Midbrain (tissue), 1 donor: ENCODE measurements at places on chromosomes 4 and X.

DNA sequence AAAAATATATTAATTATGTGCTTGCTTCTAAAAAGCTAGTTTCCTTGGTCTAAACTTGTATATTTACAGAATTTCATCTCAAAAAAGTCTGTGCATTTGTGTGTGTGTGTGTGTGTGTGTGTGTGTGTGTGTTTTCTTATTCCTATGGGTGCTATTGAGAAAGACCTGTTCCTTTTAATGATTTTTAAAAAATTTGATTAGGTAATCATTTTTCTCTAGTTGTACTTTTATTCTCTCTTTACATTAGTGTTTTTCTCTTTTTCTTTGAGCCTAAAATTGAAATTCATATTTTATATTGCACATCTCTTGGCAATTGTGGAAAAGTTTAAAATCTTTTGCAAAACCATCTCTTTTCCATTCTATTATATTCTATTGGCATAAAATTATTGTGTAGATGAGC, 690.4 kb upstream of the NDST4 start:
- no peak for DNase-seq

DNA sequence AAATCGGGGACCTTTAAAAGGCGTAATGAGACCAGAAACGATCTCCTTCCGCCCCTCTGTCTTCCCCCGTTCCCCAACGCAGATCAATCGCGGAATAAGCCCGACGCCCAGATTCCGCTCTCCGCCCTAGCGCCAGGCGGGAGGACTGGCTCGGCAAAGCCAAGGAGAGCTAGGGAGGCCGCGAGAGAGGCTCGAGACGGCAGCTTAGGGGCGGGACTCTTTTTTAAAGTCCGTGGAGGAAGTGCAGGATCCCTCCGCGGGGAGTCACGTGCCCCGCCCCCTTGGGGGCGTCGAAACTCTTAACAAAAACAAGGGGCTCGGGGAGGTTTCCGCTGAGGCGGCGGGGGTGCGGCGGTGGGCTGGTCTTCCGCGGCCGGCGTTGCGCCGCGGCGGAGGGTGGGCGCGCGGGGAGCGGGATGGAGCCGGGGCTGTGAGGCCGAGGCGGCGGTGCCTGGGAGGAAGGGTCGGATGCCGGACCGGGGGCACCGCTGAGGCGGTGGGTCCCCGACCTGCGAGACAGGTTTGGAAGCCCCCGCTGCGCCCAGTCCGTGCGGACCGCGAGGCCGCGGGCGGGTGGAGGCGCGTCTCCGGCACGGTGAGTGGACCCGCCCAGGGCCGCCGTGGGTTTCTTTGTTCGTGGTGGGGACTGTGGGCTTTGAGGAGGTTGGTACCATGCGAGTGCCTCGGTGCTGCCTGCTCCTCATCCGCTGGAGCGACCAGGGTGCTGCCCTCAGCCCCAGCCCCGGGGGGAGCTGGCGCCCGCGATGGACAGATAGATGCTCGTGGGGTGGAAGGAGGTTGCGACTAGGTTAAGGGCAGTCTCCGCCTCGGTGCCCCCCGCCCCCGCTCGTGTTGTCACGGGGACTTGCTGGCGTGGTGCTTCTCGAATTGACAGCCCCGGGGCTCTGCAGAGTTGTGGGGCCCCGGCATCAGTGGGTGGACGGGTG, at the start of gene CCNG2:
CCNG2 (plus strand) TSS at position 296 of the 947 bp plus-strand sequence. CDS start 1,326 bp downstream, outside the sequence.
- DNase-seq, result peak; percentile 91

- no peak for DNase-seq
These were observed 23.1 kb downstream of the SETD7 start for GRCh38 chr4:139532947-139533346.

DNA sequence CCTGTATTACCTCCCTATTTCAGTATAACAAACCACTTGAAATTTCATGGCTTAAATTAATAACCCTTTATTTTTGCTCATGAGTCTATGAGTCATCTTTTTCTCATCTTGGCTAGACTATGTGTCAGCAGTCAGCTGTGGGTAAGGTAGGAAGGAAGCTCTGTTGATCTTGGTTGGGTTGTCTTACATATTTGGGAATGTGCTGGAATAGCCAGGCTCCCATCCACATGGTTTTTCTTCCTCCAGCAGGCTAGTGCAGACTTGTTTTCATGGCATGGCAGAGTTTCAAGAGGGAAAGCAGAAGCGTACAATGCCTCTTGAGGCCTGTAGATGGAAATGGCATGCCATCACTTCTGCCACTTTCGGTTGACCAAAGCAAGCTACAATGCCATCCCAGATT, 89.7 kb downstream of the LINC00632 start:
- no peak for DNase-seq

- no peak for DNase-seq
These were observed 182.0 kb downstream of the TENT5D start for GRCh38 chrX:80602036-80602860.

- DNase-seq, result no peak
These were observed 1250.7 kb downstream of the RAPGEF2 start for GRCh38 chr4:160353548-160353947.

DNA sequence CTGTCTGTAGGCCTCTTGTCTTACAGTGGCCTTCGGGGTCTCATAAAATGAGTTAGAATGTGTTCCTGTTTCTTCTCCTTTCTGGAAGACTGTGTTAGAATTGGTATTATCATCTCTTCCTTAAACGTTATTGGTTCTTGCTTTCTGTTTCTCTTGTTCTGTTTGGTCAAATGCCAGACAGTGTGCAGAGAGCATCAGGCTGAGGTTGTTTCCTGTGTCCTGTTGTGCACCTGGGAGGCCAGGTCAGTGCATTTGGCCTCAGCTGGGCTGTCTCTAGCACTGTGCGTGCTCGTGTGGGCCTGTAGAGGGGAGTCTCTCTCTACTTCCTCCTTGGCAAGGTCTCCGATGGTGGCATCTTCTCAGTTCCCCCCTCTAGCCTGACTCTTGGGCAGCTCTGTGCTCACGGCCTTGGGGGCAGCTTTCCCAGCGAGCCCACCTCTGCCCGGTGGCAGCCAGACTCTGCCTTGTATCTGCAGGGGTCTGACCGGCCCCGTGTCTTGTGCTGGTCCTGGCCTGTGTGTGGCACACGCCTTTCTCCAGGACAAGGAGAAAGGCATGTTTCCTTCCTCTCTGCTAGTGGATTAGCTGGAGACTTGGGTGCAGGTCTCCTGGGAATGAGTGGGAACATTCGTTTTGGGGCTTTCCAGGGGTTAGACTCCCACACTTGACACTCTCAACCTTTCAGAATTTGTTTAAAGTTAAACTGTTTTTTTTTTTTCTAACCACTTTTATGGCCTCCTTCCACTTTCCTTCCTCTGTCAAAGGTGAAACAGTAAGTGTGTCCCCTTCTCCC, 62.3 kb downstream of the FAM193A start:
- peak; percentile 7 for DNase-seq

DNA sequence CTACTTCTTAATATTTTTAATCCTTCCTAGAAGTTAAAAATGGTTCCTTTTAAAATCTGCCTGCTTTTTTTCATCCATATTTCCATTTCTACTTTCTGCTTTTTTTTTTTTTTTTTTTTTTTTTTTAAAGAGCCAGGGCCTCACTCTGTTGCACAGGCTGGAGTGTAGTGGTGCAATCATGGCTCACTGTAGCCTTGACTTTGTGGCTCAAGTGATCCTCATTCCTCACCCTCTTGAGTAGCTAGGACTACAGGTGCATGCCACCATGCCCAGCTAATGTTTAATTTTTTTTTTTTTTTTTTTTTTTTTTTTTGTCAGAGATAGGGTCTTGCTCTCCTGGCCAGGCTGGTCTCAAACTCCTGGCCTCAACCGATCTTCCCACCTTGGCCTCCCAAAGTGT, 39.7 kb downstream of the MND1 start:
- no peak for DNase-seq

DNA sequence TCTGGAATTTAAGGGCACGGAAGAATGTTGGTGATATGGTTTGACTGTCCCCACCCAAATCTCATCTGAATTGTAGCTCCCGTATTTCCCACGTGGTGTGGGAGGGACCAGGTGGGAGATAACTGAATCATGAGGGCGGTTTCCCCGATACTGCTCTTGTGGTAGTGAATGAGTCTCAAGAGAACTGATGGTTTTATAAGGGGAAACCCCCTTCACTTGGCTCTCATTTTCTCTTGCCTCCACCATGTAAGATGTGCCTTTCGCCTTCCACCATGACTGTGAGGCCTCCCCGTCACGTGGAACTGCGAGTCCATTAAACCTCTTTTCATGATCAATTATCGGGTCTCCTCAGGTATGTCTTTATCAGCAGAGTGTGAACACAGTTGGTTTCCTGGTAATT, 25.6 kb upstream of the DHRSX start:
- DNase-seq, result no peak

GRCh38 chrX:105753411-105753810, 68.9 kb upstream of the NRK start:
- no peak for DNase-seq

DNA sequence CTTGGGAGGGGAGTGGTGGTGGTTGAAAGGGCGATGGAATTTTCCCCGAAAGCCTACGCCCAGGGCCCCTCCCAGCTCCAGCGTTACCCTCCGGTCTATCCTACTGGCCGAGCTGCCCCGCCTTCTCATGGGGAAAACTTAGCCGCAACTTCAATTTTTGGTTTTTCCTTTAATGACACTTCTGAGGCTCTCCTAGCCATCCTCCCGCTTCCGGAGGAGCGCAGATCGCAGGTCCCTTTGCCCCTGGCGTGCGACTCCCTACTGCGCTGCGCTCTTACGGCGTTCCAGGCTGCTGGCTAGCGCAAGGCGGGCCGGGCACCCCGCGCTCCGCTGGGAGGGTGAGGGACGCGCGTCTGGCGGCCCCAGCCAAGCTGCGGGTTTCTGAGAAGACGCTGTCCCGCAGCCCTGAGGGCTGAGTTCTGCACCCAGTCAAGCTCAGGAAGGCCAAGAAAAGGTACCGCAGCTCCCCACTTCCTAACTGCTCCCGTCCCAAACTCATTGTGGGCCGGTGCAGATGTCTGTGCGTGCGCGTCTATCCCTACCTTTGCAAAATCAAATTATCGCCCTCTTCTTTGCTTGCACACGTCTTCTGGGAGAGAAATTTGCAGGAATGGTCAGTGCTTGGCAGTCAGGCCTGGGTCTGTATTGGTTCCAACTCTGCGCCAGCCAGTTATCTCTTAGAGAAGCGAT, 533 bp downstream of the IL15 start:
- no peak for DNase-seq

GRCh38 chr4:137309424-137309823, 222.9 kb downstream of the PCDH18 start:
- DNase-seq, result no peak

- DNase-seq, result no peak
These were observed 62.6 kb downstream of the FAM114A1 start for GRCh38 chr4:38930204-38930603.

DNA sequence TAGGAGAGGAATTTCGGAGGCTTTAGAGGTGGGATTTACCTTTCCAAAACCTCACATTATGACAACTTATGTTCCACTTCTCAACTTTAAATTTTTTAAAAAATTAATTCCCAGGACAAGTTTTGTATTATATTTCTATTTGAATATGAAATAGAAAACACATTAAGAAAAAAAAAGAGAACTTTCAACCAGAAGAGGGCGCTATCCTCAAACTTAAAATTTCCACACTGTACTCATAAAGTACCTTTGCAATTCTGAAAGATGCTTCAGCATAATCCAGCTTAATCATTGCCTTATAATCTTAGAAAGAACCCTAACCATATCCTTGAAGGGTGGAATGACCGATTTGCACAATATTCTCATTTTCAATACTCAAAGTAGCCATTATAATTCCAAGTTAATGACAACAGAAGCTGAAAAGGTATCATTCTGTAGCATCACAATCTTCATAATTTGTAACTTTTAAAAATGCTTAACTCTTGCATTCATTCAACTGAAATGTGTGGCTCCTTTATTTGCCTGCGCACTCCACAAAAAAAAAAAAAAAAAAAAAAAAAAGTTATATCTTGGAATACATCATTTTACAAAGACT, 158.0 kb downstream of the KCNIP4 start:
- peak; percentile 40 for DNase-seq

- DNase-seq, result no peak
These were observed 57.8 kb upstream of the PLAC1 start for GRCh38 chrX:134715930-134716619.

DNA sequence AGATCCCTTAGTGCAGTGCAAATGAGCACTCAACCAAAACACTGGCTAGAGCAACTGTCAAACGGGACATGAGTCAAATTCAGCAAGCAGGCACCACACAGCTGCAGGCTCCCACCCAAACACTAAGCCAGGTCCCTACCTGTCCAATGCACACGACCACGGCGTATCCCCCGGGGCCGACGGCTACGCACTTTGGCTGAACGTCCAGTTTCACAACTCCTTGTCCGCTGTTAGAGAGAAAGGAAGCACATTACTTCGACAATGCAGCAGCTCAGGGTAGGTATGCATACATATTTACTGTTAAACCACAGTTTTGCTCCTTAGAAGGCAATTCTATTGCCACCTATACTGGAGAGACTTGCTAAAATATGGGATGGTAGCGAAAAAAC, 35.4 kb downstream of the WDR1 start:
- no peak for DNase-seq

GRCh38 chr4:69078852-69079251, 17.4 kb upstream of the UGT2B7 start:
- no peak for DNase-seq

- no peak for DNase-seq
These were observed 528.6 kb downstream of the ANKRD50 start for GRCh38 chr4:124183926-124184325.

DNA sequence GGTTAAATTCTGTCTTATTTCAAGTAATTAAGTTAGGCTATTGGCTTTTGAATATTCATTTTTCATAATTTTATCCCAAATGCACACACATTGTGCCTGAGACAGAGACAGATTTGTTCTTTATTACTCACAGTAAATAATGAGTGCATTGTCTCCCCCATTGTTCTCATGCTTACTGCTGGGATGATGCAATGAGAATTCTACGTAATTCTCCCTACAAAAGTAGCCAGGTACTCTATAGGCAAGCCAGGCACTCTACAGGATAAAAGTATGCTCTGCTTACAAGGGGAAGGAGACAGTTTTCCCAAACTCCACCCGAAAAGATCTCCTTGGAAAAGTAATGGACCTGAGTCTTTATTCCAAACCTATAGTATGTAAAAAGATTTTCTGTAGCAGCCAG, 1890.7 kb upstream of the PCDH10 start:
- DNase-seq, result peak; percentile 55

DNA sequence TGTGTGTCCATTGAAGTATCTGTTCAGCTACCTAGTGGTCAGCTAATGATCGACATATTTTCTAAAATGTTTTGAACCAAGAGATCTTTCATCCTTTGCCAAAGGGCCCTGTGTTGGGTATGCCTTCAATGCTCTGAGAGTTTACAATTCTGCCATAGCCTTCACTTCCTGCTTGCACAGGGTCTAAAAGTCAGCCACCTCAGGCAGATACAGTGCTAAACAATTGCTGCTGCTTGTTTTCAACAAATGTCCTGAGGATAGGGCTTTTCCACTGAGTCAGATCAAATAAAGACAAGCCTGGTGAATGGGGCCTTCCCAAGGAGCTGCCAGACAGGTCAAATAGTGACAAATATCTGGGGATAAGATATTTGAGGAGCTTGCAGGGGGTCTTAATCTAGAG, 16.7 kb downstream of the AMMECR1 start:
- DNase-seq, result no peak

DNA sequence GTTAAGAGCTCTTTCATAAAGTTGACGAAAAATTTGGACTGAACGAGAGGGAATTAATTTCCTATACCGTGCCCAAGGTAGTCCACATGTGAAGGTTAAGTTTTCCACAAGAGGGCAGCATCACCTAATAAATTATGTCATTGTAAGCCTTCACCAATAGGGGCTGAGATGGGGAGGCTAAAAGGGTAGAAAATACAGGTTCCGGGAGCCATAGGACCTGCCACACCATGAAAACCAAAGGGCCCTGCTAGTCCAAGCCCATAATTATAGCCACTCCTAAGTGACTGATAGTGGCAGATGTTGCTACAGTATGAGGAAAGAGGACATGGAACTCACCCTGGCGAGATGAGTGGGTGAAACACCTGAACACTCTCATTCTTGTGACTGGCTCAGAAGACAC, 122.2 kb downstream of the SHROOM4 start:
- DNase-seq, result peak; percentile 56

GRCh38 chr4:146638786-146639505, at the start of gene POU4F2:
POU4F2 (plus strand) TSS chr4:146638893; CDS start chr4:146639141, 248 bp downstream.
- DNase-seq, result no peak
